ENCODE measurements at places on chromosomes 5 and 9. TPM values are rescaled to one million over a fixed set of nuclear protein-coding genes. Genes with fewer than 3 reads are reported as not detected.

DNA sequence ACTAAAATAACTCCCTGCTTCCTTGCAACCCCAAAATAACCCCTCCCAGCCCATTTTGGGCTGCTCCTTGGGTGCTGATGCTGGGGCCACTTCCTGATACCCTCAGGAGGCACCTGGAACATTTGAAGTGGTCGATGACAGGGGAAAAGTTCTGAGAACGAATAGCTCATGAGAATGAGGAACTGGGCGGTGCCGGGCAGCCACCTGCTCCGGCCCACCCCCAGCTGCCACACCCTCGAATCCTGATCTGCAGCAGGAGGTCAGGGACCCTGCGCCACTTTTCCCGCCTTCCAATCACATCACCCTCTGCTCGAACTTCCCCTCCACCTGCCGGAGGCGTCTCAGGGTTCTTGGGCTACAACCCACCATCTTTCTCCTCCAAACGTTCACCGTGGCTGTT, 19.7 kb downstream of the HRH2 start:
- no peak for DNase-seq

DNA sequence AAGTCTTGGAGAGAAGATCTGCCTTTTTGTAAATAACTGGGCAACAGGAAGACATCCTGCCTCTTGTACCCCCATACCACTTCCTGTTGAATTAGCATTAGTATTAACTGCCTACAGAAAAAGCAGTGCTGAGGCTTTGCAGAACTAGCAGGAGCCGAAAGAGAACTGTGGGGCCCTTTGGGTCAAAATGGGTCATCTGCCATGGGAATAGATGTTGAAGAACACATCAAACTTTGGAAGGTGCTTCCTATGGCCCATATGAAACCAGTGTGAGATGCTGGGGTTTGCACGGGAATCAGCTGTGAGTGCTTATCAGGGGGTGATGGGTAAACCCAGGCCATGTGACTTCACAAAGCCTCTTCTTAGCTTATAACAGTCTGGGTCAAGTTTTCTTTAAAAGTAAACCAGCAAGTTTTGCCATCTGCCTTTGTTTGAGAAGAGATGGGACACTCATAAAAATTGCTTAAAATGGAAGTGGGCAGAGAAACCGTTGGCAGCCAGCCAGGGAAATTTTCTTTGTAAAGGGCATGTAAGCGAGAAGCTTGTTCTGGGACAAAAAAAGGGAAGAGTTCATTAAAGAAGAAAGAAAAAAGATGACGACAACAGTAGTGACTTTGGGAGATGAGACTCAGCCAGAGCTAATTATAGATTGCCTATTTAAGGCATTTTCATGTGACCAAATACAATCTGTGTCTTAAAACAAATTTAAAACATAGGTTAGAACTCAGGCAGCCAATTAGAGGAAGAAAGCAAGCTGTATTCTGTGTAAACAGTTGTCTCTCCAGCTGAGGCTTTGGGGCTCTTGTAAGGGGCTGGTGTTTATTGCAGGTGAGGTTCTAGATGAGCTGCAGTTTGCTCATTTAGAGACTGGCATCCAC, 4.4 kb downstream of the SLC25A25 start:
- peak; percentile 56 for DNase-seq

DNA sequence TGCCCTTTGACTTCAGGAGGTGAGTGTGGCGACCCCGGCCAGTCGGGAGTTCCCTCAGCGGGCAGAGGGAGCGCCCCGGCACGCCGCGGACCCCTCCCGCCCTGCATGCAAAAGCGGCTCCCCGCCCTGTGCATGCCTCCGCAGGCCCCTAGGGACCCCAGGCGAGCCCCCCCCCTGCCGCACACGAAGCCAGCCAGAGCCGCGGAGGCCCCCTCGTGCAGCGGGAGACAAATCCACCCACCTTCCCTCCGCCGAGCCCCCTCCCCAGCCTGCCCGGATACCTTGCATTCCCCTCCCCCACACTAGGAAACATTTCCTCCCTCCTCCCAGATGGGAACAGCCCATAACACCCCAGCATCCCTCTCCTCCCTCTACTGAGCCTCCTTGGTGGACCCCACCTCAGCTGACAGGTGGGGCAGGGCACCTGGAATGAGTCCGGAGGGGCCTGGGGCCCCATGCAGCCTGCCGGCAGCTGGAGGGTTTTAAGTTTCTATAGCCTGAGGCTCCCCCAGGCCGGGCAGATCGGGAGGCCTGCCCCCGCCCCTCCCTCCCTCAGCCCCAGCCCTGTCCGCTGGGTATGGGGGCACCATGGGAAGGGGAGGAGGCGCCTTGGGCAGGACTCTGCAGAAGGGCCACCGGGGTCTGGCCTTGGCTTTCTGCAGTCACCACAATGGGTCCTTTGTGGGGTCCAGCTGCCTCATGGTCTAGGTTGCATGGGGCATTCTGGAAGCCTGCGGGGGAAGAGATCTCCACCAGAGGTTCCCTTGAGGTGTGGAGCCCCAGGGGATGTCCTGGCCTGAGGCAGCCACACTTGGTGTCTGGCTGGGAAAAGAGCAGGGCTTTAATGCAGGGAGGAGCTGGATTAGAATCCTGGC, 601 bp downstream of the ERGIC1 start:
- DNase-seq: no peak

GRCh38 chr5:82855893-82856550, 221.2 kb downstream of the TMEM167A start:
- no peak for DNase-seq

DNA sequence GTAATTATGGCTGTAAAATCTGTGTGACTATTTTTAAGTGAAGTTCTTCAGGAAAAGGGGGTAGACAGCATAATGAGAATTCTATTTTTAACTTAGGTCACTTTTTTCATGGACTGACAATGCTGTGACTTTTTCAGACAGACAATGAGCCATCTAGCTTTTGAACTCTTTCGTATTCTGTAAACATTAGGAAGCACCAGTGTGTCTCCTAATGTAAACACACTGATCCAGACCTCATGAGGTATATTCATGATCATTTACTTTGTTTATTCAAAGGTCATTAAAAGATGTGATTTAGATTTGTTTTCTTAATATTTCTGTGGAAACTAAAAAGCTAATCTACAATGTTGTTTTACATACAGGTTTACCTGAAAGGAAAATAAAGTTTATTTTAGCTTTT, 352.6 kb downstream of the ADGRV1 start:
- DNase-seq: no peak

GRCh38 chr9:134403682-134404301, 77.5 kb downstream of the RXRA start:
- DNase-seq: peak; percentile 48

- no peak for DNase-seq
Observed at GRCh38 chr9:15725953-15726352, 173.1 kb downstream of the CCDC171 start.

DNA sequence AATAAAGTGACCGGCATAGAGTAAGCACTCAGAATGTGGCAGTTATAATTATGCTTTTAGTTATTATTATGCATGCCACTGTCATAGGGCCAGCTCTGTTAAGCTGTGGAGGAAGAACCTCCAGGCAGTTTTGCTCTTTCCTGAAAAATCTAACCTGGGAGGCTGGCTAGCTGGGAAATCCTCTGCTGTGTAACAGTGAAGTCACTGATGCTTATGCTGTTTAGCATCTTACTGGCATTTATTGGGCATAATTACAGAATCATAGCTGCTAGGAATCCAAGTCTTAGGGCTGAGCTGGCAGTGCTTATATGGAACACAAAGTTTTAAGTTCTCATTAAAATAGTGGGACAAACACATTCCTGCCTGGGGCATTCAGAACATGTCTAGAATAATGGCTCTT, 5.5 kb upstream of the GSN start:
- no peak for DNase-seq

GRCh38 chr5:6468870-6469269, 20.2 kb downstream of the UBE2QL1 start:
- no peak for DNase-seq

DNA sequence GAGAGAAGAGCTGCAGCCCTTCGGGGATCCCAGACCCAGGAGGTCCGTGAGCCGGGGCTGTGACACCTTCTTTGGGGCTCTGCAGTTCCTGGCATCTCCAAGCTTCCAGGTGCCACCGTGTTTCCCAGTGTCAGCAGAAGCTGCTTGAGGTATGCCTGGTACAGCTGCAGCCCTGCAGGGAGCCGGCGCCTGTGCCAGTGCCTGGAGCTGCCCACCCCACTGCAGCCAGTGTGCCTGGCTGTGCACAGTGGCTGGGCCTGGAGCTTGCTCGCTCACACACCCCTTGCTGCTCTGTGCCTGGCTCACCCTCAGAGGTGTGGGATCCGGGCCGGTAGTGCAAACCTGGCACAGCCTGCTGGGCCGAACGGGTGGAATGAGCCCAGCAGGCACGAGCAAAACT, 65.5 kb downstream of the NACC2 start:
- DNase-seq: no peak

GRCh38 chr5:112551419-112552032, 132.4 kb upstream of the EPB41L4A start:
- DNase-seq: peak; percentile 75

- no peak for DNase-seq
Observed at GRCh38 chr5:153347611-153348010, 142.9 kb upstream of the GRIA1 start.

GRCh38 chr5:81482595-81482994, 88.7 kb upstream of the ACOT12 start:
- no peak for DNase-seq

DNA sequence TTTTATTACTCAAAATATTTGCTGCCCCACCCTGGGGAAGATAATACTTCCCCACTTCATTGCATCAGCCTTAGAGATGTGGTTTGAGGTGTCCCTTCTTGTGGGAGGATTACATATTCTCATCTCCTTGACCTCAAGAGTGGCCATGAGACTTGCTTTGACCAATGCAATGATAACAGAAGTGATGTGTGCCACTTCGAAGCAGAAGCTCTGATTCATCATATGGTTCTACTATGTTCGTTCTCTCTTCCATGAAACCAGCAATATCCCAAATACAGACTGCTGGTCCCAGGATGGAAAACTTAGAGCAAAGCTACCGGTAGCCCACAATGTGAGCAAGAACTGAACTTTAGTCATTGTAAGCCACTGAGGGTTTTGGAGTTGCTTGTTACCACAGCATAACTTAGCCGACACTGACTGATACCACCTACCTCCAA, 92.0 kb downstream of the THBS4 start:
- DNase-seq: no peak

GRCh38 chr5:75678155-75678554, 39.1 kb downstream of the POC5 start:
- DNase-seq: no peak

DNA sequence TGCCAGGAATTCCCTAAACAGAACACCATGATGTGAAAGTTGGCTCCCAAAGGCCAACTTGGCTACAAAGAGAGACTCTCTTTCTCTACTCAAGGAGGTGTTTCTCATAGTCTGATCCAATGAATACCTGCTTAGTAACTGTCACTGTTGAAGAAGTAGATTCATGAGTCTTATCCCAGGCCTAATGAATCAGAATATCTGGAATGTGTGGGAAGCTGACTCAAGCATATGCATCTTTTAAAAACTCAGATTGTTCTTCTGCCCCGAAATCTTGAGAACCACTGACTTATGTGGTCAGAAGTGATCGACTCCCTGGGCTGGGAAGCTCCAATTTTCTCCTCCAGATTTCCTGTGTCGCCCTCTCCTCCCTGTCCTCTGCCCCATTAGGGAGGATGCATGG, 345.6 kb downstream of the PLK2 start:
- DNase-seq: no peak

GRCh38 chr9:124964056-124964455, 23.2 kb upstream of the GOLGA1 start:
- DNase-seq: no peak

DNA sequence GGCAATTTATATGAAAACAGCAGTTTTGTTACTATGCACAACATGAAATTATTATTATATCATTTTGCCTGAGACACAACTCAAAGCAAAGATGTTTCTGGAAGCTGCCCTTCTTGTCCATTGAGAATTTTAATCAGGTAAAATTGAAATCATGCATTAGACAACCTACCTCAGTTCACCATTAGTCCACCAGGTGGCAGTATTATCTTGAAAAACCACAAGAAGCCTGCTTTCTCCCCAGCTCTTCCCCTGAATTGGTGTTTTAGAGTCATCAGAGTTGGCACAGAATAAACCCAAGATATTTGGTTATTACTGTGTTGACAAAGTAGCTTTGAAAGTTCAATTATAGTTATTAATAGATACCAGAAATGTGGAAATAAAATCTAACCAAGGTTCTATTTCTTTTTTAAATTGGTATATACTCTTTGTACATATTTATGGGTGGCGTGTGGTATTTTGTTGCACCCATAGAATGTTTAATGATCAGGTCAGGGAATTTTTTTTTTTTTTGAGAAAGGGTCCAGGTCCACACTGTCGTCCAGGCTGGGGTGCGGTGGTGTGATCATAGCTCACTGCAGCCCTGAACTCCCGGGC, 25.7 kb downstream of the UTP15 start:
- DNase-seq: peak; percentile 63

DNA sequence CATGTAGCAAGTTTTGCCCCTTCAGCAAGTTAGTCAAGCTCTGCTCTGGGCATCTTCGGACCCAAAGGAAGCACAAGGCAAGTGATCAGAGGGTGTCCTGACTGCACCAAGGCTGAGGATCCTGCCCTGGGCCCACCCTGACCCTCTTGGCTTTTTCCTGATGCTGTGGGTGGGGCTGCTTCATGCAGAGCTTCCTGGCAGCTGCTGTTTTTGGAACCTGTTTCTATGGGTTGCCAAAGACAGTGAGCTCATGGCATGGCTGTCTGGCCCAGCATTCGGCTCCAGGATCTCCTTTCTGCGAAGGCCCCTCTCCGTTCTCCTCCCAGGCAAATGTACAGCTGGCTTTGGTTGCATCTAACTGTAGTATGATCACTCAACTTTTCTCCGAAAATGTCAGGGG, 497.9 kb downstream of the ARHGEF28 start:
- DNase-seq: no peak

GRCh38 chr9:120267929-120268328, 312.0 kb downstream of the CDK5RAP2 start:
- no peak for DNase-seq

DNA sequence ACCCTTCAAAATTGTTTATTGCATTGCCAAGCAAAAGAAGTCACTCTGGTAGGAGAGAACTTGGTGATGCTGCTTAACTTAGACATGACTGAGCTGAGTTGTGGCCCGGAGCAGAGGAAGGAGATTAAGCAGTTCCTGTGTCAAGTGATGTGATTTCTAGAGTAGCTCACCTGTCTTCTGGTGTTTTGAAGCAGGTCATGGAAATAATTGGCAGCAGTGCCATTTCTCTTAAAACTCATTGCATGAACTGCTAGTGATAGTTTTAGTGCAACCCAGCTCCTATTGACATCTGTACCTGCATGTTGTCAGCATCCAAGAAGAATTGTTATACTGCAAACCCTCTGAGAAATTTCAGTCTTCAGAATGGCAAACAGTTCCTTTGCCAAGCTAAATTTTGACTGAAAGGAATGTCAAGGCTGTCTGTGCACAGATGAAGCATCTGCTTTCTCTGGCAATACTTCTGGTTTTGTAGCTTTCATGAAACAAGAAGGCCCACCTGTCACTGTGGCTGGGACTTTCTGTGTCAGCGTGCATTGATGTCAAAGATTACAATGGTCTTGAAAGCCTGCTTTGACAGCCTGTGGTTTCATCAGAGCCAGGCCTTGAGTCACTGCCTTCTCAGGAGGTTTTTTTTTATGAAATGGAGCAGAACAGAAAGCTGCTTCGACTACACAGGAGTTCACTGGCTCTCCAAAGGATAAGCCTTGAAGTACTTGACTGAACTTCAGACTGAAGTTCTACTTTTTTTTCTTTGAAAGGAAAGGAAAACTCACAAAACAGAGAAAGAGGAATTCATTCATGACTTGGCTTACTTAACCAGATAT, 90.6 kb downstream of the RALGPS1 start:
- no peak for DNase-seq

BNC2 gene
- not detected for polyA plus RNA-seq

CCDC152 gene
- polyA plus RNA-seq: 4.0 TPM

SH2D3C gene
- polyA plus RNA-seq: 0.38 TPM

PCA3 gene
- not detected for polyA plus RNA-seq

GPR150 gene
- not detected for polyA plus RNA-seq

ADAMTS12 gene
- polyA plus RNA-seq: not detected

RNF183 gene
- 0.11 TPM for polyA plus RNA-seq

All from K562 (cell line).